ENCODE measurements at places on chromosomes 16 and 17.

DNA sequence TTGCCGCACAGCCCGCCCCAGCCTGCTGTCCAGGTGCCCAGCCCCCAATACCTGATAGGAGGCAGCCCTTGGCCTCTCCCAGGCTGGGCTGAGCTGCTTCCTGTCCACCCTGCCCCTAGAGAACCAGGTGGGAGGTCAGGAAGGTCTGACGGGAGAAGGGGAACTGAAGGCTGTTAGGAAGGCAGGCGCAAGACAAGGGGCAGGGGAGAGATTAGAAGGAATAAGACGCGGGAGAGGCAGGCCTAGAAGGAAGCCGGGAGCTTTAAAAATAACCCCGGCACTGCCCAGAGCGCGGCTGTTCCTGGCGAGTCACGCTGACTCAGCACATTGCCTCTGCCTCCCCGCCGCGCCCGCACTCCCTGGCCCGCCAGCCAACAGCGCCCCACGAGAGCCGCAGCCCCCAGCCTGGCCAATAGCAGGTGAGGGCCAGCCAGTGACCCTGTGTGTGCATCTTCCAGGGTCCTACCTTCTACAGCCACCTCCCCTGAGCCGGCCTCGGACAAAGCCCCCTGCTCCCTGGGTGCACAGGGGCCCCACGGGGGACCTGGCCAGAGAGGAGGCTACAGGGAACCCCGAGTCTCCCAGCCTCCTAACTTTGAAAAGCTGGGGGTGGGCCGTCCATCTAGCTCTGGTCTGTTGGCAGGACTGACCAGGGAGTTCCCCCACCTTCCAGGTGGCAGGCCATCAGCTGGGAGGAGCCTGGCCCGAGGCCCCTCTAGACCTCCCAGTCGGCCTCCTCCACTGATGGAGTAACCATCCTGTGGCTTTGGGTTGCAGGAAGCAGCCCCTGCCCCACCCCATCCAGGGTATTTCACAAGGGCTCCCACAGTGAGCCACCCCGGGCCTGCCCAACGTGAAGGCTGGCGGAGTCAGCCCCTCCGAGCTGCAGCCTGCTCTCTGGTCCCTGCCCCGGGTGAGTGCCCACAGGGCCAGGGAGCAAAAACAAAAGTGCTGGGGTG lies 4.0 kb downstream of the MAFG start:
- peak; percentile 92 for DNase-seq

- no peak for DNase-seq
Observed at GRCh38 chr17:4161967-4162305, 18.9 kb downstream of the CYB5D2 start.

GRCh38 chr17:15424521-15424920 lies 42.9 kb downstream of the CDRT4 start:
- DNase-seq, result no peak

- DNase-seq, result no peak
Observed at GRCh38 chr16:53626161-53626560, 77.5 kb downstream of the RPGRIP1L start.

- DNase-seq, result peak; percentile 73
Observed at GRCh38 chr16:81493755-81494433, 49.3 kb downstream of the CMIP start.

DNA sequence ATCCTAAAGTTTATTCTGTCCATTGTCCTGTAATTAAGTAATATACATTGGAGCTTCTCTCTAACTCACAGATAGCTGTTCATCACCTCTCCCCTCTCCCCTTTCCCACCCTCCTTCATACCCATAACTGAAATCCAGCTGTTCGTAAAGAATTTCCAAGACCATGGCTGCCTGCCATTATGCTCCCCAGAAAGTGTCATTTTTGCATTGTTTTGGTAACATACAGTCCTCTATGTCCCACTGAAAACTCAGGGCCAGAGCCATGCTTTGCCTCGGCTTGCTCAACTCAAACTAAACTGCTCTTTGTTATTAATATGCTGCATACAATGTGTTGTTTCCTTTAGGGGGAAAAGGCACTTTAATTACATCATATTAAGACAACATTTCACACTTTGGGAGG lies 132.0 kb downstream of the MRTFB start:
- DNase-seq, result no peak

GRCh38 chr16:68202091-68202519 lies 33.8 kb downstream of the ESRP2 start:
- no peak for DNase-seq

DNA sequence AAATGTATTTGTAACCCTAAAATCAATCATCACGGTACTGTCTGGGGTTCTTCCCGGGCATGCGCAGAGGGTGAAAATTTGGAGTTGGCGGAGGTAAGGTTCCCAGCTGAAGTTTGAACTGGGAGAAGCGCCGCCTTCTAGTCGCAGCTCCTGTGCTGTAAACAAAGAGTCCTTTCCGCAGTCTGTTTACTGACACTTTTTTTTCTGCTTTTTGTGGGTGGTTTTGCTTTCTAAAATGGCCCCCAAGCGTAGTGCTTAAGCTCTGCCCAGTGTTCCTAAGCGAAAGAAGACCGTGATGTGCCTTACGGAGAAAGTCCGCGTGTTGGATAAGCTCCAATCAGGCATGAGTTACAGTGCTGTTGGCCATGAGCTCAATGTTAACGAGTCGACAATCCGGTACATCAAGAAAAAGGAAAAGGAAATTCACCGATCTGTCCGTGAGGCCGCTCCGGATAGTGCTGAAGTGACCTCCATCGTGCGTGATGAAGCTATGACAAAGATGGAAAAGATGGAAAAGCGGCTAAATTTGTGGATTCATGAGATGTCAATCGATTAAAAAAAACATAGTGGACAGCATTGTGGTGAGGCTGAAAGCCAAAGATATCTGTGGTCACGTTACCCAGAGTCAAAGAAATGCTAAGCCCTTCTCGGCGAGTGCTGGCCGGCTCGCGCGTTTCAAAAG lies 570 bp upstream of the CFDP1 start:
- peak; percentile 78 for DNase-seq

GRCh38 chr17:18041776-18042175 lies 2.6 kb downstream of the GID4 start:
- peak; percentile 41 for DNase-seq

- peak; percentile 30 for DNase-seq
Observed at GRCh38 chr17:57104461-57105175, 19.6 kb downstream of the AKAP1 start.

- DNase-seq, result no peak
Observed at GRCh38 chr16:57202095-57202886, 16.2 kb downstream of the RSPRY1 start.

GRCh38 chr16:66389256-66390176 lies 23.0 kb downstream of the CDH5 start:
- peak; percentile 25 for DNase-seq

DNA sequence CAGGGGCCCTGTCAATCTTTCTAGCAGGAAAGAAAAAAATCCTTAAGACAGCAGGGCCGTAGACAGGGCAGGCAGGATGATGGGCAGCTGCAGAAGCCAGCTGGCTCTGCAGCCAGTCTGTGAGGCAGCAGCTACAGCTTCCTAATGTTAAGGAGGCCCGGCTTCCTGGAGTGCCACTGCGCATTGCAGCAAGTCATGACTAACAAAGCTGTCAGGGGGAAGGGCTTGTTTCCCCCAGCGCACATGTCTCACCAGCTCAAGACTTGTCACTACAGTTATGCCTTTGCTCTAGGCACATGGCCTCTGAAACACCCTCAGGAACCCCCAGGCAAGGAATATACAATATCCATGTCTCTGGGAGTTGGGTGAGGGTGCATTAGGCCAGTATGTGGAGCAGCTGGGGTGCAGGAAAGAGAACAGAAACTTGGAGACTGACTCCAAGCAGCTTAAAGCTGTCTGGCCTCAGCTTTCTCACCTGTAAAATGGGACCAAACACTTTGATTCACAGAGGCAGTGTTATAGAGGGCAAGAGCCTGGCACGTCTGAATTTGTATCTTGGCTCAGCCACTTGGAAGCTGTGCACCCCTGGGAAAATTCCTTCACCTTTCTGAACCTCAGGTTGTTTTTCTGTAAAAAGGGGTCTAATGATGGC lies 220.0 kb downstream of the HAPSTR1 start:
- DNase-seq, result no peak

DNA sequence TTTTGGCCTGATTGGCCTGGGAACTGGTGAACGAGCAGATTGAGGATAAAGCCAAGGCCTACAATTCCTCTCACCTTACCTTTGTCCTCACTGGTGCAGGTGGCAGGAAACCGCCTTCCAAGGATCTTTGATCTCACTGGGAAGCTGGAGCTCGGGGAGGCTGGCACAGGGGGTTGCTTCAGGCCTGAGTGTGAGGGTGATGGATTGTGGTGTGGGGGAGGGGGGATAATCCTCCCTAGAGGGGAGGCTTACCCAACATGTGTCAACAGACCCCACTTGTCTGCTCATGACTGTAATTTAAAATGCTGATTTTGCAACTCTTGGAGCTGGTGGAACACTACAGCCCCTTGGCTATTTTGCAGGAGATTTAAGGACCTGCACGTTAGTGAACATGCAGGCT lies 4.5 kb upstream of the RMI2 start:
- DNase-seq, result no peak

GRCh38 chr16:86991679-86992078 lies 325.5 kb downstream of the C16orf95 start:
- DNase-seq, result no peak

DNA sequence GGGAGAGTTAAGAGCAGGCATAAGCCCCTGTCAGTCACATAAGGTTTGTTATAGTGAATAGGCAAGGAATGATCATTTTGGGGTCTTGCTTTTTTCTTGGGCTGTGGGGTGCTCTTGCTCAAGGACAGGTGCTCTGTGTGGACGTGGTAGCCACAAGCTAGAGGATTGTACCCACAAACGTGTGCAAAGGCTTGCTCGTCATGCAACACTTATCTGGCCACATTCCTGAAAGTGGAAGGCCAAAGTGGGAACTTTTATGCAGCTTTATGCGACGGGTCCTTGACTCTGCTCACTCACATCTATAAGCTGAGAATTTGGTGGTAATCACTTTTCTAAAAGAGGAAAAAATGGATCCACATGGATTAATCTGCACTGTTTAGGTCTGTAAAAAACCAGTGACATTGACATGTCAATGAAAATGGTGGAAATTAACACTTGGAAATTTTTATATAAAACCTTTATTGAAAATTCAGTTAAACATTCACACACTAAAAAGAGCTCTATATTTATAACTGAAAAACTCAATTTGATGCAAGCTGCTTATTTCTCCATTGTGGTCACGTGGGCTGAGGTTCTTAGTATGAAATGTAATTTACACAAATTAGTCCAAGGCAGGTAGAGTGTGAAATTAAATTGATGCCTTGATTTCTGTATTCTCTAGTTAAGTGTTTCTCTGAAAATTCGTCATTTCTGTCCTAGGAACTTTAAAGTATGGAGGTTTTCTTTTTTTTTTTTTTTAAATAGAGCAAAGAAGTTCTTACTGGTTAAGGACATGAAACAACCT lies 162.3 kb downstream of the MSI2 start:
- no peak for DNase-seq

DNA sequence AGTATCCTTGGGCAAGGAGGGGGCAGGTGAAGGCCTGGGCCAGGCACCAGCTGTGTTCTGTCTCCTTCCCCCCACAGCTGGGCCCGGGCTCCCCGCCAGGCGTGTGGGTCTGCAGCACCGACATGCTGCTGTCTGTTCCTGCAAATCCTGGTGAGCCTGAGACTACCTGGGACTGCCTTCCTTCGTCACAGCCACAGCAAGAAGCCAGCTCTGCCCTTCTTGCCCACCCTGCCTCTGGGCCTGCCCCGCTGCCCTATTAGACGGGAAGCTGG lies 12.3 kb downstream of the FCSK start:
- DNase-seq, result no peak

GRCh38 chr17:74542727-74543383 lies 3.1 kb downstream of the CD300C start:
- DNase-seq, result no peak

GRCh38 chr16:86344586-86344871 lies 165.8 kb upstream of the FOXF1 start:
- no peak for DNase-seq

GRCh38 chr17:4584917-4585637 lies 748 bp downstream of the SMTNL2 start:
- peak; percentile 64 for DNase-seq

DNA sequence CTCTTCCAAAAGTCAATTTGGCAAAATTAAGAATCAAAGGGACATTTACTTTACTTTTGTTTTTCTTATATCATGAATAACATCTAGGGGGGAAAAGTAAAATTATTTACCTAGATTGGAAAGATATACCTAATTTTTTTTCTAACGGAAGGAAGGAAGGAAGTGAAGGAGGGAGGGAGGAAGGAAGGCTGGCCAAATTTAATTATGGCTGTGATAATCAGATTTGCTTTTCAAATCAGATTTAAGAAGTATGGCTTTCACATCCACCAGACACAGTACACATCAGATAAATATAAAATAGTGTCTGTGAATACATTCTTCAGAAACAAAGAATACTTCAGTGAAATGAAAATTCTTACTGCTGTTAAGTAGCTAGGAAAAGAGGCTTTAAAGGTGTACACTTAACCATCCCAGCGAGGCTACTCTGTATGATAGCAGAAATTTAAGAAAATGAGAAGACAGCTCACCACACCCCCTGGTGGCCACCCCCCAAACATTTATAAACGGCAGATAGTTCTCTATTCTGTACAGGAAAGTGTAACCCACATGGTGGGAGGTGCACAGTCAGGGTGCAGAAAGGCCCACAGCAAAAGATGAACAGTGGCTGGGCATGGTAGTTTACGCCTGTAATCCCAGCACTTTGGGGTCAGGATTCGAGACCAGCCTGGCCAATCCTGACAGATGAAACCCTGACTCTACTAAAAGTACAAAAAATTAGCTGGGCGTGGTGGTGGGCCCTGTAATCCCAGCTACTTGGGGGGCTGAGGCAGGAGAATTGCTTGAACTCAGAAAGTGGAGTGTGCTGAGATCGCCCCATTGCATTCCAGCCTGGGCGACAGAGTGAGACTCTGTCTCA lies 150.8 kb downstream of the SSH2 start:
- peak; percentile 88 for DNase-seq

DNA sequence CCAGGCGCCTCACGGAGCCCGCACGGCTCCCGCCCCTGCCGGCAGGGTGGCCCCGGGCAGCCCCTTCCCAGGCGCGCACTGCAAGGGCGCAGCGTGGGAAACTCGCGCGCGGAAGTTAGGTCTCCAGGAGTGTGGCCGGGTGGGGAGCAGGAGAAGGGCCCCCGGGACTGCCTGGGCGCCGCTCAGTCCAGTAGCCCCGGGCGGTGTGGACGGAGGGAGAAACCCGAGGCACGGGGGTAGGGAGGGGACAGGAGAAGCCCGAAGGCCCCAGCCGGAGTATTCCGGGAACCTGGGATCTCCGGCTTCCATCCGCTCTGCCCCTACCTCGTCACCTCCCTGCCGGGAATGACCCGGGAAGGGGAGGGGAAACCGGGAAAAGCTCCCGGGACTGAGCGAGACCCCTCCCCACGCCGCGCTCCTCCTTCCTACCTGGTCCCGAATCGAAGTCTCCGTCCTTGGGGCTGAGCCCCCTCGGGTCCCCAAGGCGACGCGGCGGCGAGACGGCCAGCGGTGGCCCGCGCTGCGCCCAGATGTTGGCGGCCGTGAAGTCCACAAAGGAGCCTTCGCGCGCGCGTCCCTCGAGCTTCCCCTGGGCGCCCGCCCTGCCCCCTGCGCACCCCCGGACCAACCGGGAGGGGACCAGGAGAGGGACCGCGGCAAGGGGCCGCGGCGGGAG lies 418 bp downstream of the SOCS3 start:
- no peak for DNase-seq

- no peak for DNase-seq
Observed at GRCh38 chr16:69924041-69924775, 26.9 kb upstream of the CLEC18A start.

- DNase-seq, result no peak
Observed at GRCh38 chr16:75048054-75048453, 49.2 kb downstream of the ZNRF1 start.
